ENCODE measurements at places on chromosomes 7 and 10.

DNA sequence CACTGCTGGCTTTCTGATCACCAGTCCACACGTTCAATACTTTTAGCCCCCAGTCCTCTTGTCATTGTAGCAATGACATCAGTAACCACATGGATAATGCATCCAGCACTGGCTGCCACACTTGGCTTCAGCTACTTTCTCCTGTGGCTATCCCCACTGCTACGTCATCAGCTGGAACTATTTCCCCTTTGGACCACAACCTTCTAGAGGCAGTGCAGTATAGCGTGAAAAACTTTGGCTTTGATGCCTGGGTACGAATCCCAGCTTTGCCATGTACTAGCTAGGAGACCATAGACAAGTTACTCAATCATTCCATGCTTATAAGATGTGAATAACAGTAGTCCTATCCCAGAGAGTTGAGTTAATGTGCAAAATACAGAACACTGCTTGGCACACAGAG, 63.2 kb downstream of the CCDC3 start:
- no peak for DNase-seq

DNA sequence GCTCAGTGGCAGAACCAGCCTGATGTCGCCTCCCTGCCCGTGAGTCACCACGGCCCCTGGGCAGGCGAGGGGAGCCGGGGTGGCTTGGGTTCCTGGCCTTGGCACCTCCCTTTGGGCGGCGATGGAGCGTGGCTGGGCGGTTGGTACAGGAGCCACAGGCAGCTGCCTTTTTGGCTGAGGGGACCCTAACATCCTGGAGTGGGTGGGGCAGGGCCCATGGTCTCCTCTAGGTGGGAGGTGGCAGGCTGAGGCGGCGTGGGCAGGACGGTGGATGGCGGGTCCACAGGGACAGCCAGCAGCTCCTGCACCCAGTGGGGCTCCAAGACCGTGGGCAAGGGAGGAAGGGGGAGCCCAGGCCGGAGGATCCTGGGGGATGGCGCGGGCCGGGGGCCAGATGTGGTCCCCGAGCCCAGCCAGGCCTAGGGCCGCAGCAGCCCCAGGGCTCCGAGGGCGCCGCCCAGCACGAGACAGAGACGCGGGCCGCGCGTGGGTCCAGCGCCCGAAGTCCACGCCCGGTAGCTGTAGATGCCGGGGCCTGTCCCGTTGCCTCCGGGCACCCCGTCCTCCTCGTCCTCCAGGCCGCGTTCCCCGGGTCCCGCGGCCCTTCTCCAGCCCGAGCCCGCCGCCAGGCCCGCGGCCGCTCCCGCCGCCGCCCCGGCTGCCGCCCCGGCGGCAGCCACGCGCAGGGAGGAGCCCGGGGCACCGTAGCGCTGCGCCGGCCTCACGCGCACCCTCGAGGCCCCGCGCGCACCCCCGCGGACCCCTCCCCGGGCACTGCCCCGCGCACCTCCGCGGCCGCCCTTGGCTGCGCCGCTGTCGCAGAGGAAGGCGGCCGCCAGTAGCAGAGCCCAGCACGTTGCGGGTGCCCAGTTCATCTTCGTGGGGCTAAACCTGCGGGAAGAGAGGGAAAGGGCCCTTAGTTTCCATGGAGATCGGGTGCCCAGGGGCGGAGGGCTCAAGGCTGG, 1.3 kb downstream of the SPRN start:
- no peak for DNase-seq

DNA sequence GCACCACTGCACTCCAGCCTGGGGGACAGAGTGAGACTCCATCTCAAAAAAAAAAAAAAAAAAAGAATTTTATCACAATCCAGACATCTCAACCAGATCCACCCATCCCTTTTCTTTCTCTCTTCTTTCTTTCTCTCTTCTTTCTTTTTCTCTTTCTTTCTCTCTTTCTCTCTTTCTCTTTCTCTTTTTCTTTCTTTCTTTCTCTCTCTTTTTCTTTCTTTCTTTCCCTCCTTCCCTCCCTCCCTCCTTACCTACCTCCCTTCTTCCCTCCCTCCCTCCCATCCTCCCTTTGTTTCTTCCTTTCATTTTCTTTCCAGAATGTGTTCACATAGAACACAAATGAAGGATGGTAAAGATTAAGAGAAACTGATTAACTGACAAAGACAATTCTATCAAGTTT, 18.1 kb upstream of the HOXA13 start:
- DNase-seq: no peak

- no peak for DNase-seq
Measured at GRCh38 chr7:117072620-117073118, 119.4 kb downstream of the ST7 start.

GRCh38 chr10:13990946-13991345, 339.8 kb downstream of the FRMD4A start:
- no peak for DNase-seq

GRCh38 chr7:38757931-38758330, 126.8 kb upstream of the AMPH start:
- DNase-seq: no peak

DNA sequence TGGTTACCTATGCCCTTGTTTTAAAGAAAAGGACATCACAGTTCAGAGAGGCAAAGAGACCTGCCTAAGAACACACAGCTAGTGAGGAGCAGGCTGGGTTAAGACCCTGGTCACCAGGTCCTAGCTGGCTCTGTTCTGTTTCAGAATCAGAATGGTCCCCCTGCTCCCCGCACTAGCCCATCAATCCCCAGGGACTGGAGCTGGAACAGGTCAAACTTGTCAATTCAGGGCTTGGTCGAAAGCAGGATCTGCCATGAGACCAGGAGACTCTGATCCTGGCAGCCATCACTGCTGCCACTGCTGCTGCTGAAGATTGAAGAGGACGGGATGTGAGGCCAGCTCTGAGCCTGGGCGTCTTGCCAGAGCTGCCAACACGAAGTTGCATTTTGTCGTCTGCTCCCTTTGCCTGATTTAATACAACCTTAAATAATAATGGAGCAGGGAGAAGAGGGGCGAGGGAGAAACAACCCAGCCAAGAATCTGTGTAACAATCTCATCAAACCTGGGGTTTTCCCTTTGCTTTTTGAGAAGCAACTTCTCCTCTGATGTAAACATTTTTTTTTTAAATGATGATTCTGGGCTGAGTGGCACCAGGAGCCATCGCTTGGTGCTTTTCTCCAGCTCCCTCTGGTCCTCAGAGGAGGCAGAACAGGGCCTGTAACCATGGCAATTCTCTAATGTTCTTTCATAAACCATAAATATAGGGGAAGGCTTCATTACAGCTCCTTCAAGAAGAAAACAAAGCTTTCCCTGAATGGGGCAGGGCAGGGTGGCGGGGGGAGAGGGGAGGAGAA, 119.0 kb upstream of the SORCS3 start:
- DNase-seq: no peak

DNA sequence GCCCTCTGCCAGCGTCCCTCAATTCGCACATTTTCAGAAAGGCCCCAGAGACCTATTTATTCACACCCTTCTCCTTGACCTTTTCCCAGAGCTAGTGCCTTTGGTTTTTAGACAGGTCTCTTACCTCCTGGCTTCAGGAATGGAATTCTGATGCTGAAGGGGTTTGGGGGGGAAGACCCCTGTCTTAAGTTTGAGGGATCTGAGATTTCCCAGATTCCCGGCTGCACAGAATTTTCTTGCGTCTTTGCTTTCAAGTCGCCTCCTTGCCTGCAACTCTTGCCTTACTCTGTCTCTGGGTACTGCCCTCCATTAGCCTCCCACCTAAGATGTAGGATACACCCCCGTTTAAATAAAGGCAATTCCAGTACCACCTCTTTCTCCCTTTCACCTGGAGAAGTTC, 1.9 kb downstream of the GATA3 start:
- DNase-seq: no peak

DNA sequence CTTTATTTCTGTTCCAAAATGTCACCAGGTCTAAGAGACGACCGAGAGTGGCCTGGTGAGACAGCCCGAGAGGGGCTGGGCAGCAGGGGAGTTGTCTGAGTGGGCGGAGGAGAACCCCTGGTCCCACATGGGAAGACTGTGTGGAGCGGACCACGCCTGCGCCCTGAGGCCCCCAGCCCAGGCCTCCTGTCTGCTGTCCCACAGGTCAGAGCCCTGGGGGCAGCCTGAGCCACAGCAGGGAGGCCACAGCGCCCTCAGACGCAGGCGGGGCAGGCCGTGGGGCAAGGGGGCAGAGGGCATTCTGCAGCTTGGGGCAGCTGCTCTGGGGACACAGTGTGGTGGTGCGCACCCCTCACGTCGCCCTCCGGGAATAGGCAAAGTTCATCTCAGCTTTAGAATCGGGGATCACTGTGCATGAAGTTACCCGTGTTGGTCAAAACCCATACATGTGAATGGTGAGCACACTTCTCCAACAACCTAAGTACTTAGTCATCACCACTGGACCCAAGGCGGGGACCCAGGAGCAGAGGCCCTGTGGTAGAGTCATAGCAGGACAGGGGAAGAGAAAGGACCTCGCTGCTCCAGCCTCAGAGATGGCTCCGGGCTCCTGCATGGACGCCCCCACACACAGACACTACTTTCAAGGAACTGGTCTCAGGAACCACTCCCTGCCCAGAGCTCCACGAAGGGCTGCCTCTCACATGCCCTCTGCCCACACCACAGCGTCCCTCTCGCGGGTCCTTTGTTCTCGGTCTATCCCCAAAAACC, 214.7 kb downstream of the ELFN1 start:
- DNase-seq: no peak

- DNase-seq: no peak
Measured at GRCh38 chr7:105703207-105703930, 122.1 kb upstream of the EFCAB10 start.

DNA sequence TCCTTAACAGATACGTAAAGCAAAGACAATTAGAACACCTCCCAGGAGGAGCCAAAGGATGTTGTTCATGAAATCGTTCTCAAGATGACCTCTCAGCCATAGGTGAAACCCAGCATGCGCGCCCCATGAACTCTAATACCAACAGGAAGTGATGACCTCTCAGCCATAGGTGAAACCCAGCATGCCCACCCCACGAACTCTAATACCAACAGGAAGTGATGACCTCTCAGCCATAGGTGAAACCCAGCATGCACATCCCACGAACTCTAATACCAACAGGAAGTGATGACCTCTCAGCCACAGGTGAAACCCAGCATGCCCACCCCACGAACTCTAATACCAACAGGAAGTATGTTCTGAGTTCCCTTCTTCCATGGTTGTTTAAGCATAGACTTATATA, 205.2 kb upstream of the ADARB2 start:
- no peak for DNase-seq

- no peak for DNase-seq
Measured at GRCh38 chr10:46225597-46225996, 61.2 kb upstream of the ANTXRL start.

GRCh38 chr7:2886900-2887299, 42.8 kb upstream of the GNA12 start:
- DNase-seq: peak; percentile 55

DNA sequence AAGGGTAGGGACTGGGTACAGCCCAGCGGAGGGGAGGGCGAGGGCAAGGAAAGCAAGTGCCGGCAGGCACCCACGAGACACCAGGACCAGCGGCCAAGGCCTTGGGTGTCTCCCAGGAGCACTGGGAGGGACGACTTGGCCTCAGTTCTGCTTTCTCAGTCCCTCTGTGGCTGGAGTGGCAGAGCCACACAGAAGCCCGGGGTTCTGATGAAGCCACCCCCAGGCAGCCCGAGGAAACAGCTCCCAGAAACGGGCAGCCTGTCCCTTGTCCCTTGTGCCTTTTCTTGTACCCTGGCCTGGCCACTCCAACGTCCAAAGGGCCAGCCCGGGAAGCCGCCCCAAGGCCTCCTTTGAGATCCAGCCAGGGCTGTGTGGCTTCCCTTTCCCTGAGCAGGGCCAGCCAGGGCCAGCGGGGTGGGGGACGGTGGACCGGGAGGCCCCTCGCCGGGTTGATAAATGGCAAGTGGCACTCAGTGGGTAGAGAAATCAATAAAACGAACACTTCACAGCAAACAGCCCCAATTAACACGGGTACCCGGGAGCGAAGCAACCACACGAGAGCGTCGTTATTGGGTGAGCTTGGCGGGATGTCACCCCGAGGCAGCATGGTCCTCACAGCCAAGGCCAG, 69.8 kb upstream of the GNA12 start:
- no peak for DNase-seq

- DNase-seq: no peak
Measured at GRCh38 chr10:110540031-110540430, 27.5 kb upstream of the SMC3 start.

GRCh38 chr7:137531671-137532070, 188.1 kb upstream of the PTN start:
- DNase-seq: no peak

- no peak for DNase-seq
Measured at GRCh38 chr10:43043773-43044447, 33.0 kb upstream of the RET start.

DNA sequence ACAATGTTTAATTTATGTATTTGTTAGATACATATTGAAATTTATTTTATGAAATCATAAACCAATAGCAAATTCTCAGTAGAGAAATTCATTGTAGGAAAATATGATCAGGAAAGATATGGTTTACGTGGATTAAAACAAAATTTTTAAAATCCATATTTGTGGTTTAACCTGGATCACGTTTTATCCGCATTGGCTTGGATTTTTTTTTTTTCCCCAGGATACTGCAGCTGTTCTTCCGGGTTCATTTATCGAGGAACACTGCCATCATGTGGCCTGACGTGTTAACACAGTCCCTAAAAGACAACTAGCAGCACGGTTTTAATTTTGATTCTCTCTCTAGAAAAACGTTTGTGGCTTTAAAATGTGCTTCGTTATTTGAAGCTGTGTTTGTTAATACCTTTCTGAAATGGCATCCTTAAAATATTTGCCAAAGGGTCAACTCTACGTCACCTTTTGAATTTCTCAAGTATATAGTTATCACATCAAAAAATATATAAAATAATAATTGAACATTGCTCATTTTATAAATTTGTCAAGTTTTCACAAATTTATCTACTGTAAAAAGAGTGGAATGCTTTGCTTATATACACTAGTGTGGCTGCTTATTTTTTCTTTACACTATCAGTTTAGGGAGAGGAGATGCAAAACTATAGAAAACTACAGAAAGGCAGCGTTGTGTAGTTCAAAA, 8.7 kb upstream of the ASB4 start:
- peak; percentile 42 for DNase-seq

DNA sequence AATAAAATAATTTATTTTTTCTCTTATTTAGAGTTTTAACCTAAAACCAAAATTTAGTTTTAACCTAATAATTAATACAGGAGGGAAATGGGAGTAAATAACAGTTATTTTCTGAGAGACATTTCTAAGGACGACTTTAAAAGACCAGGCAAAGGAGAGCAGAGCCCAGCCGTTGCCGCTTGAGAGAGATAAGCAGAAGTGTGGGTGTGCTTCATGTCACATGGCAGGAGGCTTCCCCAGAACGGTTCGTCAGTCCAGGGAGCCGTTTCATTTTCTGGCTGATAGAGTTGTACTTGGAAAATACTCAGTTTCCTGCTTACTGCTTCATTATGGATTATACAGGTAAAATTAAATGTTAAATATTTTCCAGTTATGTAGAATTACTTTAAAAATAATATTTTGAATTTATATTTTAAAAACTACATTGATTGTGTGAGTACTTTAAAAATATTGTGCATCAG, 61.4 kb downstream of the ST7 start:
- DNase-seq: no peak

- no peak for DNase-seq
Measured at GRCh38 chr10:16852624-16853023, 35.4 kb upstream of the RSU1 start.

- DNase-seq: no peak
Measured at GRCh38 chr7:106465704-106466468, 181.1 kb upstream of the NAMPT start.

GRCh38 chr7:726854-727103, 280 bp downstream of the DNAAF5 start:
- no peak for DNase-seq

Measured in activated naive CD4-positive, alpha-beta T cell treated with anti-CD3 and anti-CD28 coated beads, Interleukin-2, amount 50 U/mL, for 16 hours (primary cell).